ENCODE measurements at places on chromosomes 3 and 15. TPM values are rescaled to one million over a fixed set of nuclear protein-coding genes. Genes with fewer than 3 reads are reported as not detected.

Gene ADGRG7
- total RNA-seq: not detected

GRCh38 chr15:28786521-28786920 lies 61.9 kb downstream of the GOLGA6L7 start:
- DNase-seq: no peak

DNA sequence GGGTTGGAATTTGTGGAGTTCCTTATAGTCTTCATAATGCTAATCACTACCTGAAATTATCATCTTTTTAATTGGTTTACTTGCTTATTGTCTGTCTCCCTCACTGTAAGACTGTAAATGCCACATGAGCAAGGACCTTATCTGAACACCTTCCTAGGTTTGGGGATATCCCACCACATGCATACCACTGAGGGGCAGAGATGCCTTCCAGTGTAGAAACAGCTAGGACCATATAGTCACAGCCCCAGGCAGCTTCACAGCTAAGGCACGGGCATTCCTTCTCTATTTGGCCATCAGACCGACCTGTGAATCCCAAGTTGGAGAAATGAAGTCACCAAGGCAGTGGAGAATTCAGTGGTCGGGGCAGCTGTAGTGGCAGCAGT lies 28.6 kb downstream of the PAQR9 start:
- DNase-seq: no peak

GRCh38 chr15:29962407-29962806 lies 120.3 kb upstream of the GOLGA8J start:
- DNase-seq: no peak
